Caki2 (cell line): ENCODE measurements at places on chromosomes 7 and 10.

GRCh38 chr7:81036057-81036456 is 117.2 kb upstream of the SEMA3C start:
- DNase-seq = no peak

DNA sequence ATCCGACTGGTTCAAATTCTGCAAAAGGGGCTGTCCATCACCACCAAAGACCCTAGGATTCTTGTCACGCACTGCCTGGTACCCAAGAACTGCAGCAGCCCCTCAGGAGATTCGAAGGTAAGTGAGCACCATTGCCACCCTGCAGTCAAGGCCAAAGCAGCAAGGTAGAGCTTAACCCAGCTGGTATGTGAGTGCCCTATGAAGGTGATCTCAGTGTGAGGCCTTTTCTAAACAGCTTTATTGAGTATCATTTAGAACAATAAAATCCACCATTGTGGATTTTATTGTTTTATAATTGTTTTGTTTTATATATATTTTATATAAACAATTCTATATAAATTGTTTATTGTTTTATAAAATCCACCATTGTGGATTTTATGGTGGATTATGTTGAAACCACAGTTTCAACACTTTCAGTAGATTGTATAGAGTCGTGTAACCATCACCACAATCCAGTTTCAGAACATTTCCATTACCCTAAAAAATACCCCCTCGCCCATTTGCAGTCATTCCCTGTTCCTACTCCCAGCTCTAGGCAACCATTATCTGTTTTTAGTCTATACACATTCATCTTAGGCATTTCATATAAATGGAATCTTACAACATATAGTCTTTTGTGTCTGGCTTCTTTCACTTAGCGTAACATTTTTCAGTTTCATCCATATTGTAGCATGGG is 20.1 kb upstream of the CALU start:
- no peak for DNase-seq

DNA sequence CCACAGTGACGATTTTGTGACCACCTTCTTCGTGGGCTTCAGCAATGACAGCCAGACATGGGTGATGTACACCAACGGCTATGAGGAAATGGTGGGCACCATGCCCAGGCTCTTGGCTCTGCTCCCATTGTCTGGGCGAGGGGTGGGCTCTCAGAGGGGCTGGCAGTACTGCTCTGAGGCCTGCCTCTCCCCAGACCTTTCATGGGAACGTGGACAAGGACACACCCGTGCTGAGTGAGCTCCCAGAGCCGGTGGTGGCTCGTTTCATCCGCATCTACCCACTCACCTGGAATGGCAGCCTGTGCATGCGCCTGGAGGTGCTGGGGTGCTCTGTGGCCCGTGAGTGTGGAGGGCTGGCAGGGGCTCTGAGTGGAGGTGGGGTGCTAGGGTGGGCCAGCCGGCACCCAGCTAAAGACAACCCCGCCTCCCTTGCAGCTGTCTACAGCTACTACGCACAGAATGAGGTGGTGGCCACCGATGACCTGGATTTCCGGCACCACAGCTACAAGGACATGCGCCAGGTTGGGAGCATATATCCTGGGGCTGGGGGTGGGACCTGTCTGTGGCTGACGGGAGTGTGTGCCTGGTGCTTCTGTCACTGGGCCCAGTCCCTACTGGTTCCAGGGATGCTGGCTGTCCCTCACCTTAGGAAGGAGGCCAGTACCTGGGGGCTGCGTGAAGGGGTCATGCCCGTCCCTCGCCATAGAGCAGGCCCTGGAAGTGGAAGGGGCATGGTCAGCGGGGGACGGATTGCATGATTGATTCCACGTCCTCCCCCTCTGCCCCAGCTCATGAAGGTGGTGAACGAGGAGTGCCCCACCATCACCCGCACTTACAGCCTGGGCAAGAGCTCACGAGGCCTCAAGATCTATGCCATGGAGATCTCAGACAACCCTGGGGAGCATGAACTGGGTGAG is 6.8 kb downstream of the AEBP1 start:
- no peak for DNase-seq

- peak; percentile 21 for DNase-seq
Measured at GRCh38 chr7:31938650-31939049, 131.6 kb downstream of the PDE1C start.

GRCh38 chr10:94546901-94547185 is 1.3 kb downstream of the HELLS start:
- DNase-seq = peak; percentile 17
